ENCODE measurements at places on chromosomes 6 and 20.

DNA sequence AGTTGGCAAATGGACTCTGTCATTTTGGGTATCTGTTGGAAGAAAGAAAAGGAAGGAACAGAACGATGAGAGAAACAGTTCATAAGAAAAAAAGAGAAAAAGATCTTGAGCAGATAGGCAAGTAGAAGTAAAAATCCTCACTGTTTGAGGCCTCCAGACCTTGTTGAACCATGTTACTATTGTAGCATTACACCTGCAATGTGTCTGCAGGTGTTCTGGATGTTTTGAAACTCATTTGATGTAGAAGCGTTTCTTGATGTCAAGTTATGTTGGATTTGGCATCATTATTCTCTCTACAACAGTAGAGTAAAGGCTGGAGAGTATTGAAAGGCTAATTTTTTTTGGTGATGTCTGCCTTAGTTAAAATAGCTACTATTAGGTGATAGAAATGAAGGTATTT, 108.7 kb downstream of the CARMIL1 start:
- DNase-seq: no peak

- DNase-seq: no peak
These were observed 12.7 kb upstream of the FOXF2 start for GRCh38 chr6:1376653-1377052.

DNA sequence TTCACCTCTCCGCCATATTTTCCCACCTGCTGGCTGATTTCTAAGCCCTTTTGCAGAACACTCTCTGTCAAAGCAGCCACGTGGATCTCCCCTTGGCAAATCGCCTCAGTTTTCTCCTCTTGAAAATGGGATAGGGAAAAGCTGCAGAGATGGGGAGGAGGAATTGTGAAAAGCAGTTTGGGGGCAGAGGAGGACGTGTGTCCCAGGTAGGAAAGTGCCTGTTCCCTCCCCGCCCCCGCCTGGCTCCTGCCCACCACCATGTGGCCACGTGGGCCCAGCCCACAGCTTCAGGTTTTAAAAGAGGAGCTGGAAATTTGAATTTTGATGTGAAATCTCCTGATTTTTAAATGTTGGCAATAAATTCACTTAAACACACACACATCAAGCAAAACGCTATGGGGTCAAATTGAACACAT, 3.6 kb upstream of the CEBPB start:
- DNase-seq: no peak

- no peak for DNase-seq
These were observed 45.5 kb upstream of the THEMIS start for GRCh38 chr6:127946388-127946787.

GRCh38 chr6:13026557-13026956, 301.8 kb downstream of the TBC1D7 start:
- no peak for DNase-seq

DNA sequence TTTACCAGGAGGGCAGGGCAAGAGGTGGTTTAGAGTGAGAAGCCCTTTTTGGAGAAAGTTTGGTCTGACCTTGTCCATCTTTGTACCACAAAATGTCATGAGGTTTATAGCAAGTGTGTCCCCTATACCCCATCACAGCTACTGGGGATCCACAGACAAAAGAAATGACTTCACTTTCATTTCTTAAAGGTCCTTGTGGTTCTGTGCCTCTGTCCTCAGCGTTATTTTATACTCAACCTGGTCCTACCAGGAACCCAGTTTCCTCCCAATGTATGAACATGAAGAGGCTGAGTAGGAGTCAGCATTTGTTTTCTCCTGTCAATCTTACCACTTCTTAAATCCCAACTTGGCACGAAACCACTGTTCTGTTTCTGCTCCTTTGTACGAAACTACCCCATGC, 157.6 kb downstream of the NFATC2 start:
- no peak for DNase-seq

DNA sequence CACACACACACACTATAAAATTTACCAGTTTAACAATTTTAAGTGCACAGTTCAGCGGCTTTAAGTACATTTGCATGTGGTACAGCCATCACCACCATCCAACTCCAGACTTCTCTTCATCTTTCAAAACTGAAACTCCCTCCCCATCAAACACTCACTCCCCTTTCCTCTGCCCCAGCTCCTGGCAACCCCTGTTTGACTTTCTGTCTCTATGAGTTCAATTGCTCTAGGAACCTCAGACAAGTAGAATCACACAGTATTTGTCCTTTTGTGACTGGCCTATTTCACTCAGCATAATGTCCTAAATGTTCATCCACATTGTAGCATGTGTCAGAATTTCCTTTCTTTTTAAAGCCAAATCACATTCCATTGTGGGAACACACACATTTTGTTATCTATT, 302.8 kb upstream of the FOXQ1 start:
- DNase-seq: no peak

DNA sequence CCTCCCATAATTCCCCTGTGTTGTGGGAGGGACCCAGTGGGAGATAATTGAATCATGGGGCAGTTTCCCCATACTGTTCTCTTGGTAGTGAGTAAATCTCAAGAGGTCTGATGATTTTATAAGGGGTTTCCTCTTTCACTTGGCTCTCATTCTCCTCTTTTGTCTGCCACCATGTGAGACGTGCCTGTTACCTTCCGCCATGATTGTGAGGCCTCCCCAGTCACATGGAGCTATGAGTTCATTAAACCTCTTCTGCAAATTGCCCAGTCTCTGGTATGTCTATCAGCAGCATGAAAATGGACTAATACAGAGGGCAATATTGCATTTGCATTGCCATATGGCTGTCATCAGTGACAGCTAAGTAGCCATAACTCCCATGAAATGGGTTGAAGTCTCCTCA, 63.2 kb downstream of the ZNF217 start:
- no peak for DNase-seq

GRCh38 chr6:56349194-56349593, 101.8 kb upstream of the COL21A1 start:
- no peak for DNase-seq

- DNase-seq: no peak
These were observed 41.8 kb upstream of the MTRF1L start for GRCh38 chr6:153044295-153044694.

- DNase-seq: no peak
These were observed 627.4 kb downstream of the CDH26 start for GRCh38 chr20:60585651-60586050.

DNA sequence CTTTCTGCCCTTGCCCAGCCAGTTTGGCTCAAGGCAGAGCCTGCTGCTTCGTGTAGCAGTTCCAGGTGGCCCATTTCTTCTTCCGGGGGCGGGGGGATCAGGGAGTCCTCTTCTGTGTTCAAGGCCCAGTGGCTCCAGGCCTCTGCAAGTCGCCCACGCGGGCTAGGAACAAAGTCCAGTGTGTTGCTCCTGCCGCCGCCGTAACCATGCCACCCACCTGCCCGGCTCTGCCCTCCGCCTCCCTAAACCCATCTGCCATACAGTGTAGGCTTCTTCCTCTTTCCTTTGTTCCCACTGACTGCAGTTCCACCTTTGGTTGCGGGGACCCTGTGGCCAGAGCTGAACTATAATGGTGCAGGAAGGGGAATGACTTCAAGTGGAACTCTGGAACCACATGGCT, 43.9 kb upstream of the SRF start:
- DNase-seq: no peak

DNA sequence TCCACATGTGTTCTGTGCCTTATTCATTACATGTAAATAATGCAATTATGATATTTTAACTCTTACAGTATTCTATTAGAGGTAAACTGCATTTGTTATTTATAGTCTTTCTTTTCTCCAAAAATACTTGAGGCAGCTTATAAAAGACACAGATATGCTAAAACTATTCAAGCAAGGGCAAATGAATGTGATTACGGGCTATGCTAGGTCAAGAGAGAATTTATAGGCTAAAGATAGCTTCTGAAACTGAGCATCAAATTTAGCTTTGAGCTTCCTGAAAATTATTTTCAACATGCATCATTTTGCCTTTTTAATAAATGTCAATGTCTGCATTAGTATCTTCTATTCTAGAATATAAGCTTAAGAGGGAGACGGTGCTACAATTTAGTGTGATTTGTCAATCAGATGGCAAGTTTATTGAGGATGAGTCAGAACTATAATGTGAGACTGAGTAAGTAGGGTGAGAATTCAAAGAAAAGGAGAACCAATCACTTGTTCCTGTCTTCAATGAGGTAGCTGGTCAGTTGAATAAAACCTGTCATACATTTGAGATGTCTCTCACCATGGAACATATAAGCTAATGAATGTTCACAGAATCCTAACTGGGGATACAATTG, 669.4 kb upstream of the CITED2 start:
- DNase-seq: no peak

GRCh38 chr6:41964201-41964887, 22.7 kb upstream of the CCND3 start:
- no peak for DNase-seq

DNA sequence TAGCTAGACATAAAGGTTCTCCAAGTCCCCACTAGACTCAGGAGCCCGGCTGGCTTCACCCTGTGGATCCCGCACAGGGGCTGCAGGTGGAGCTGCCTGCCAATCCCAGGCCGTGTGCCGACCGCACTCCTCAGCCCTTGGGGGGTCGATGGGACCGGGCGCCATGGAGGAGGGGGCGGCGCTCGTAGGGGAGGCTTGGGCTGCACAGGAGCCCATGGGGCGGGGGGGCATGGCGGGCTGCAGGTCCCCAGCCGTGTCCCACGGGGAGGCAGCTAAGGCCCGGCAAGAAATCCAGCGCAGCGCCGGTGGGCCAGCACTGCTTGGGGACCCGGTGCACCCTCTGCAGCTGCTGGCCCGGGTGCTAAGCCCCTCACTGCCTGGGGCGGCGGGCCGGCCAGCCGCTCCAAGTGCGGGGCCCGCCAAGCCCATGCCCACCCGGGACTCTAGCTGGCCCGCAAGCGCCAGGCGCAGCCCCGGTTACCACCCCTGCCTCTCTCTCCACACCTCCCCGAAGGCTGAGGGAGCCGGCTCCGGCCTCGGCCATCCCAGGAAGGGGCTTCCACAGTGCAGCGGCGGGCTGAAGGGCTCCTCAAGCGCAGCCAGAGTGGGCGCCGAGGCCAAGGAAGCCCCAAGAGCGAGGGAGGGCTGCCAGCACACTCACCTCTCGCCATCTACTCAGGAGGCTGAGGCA, 26.5 kb upstream of the ID1 start:
- DNase-seq: no peak

GRCh38 chr6:115404446-115404845, 656.2 kb downstream of the FRK start:
- no peak for DNase-seq

DNA sequence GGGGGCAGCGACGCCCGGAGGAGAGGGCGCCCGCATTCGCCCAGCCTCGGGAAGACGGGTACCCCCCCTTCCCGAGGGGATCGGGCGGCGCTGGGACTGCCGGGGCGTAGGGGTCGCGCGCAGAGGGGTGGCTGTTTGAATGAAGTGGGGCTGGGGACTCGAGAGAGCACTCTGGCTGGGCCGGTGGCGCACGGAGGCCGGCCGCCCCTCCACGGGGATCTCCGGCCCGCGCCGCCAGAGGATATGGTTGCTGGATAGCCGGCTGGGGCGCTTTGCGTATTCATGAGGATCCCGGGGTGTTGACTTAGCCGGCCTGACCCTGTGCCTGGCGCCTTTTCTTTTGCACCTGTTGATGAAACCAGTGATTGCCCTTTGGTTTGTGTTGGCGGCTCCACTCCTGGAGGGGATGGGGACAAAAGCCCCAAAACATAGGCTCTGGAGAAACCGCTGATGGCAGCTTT, 469 bp downstream of the SYNJ2 start:
- DNase-seq: no peak

DNA sequence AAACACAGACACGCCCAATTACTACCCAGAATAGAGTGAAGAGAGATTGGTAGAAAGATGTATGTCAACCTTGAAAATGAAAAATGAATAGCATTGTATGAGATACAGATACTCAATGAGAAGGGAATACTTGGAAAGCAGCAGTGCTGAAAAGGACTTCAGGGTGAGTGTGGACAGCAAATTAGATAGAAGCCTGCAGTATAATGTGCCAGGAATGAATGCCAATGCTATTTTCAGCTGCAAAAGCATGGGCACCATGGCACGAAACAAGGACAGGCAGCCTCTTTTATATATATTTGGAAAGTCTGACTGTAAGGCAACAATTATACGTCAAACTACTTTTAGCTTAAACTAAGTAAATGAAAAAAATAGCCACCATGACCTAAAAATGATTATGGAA, 118.2 kb downstream of the PTCHD4 start:
- DNase-seq: no peak

DNA sequence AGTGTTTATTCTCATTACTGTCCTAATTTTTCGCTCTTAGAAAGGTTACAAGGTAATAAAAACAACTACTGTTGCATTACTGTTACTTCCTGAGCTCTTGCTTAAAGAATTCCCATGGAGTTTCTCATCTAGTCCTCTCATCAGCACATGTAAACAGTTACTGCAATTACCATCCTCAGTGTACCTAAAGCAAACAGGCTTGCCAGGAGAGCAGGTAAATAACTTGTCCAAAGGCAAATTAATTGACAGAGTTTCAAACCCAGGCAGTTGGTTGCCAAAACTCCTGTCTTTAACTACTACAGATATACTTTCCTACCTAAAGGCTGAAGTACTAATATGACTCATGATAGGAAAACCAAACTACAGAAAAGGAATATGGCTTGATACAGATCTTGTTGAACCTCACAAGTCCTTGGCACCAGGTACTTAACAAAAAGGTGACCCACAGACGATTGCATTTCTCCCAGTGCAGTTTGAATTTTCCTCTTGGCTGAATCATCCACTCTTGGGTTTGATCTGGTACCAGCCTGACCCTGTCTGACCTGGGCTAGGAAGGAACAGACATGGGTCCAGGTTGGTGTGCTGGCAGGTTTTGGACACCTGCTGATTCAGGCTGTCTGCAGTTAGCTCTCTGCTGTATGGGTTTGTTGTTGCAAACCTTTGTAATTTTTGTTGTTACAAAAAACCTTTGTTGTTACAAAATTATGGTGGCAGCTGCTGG, 153.0 kb downstream of the CFAP61 start:
- DNase-seq: no peak

DNA sequence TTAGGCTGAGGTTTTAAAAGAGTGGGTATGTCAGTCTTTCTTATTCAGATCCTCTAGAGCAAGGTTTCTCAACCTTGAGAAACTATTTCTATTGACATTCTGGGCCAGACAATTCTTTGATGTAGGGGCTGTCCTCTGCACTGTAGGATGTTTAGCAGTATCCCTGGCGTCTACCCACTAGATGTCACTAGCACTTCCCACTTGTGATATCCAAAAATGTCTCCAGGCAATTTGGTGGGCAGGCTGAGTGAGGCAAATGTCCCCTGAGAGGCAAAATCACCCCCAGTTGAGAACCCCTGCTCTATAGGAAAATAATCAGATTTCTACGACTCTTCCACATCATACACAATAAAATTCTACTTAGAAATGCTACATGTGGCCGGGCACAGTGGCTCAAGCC, 7.7 kb upstream of the ZKSCAN8 start:
- no peak for DNase-seq

- no peak for DNase-seq
These were observed 483.6 kb upstream of the NOX3 start for GRCh38 chr6:155939253-155939652.

DNA sequence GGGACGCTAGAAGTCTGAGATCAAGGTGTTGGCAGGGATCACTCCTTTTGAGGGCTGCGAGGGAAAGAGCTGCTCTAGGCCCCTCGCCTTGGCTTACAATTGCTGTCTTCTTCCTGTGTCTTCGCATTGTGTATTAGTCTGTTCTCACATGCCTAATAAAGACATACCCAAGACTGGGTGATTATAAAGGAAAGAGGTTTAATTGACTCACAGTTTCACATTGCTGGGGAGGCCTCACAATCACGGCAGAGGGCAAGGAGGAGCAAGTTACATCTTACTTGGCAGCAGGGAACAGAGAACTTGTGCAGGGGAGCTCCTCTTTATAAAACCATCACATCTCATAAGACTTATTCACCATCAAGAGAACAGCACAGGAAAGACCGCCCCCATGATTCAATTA, 102.5 kb upstream of the ASF1A start:
- no peak for DNase-seq

Data from NT2/D1 (cell line).